Vagina (tissue), 2 donors: ENCODE measurements at places on chromosomes 1 and 21.

- no peak for DNase-seq
- no peaks in the 10 kb centered on the region for H3K36me3 ChIP-seq
- H3K27ac ChIP-seq = no peak overlapping the region
- no peaks in the 10 kb centered on the region for H3K27me3 ChIP-seq
Measured at GRCh38 chr1:211231873-211232272, 27.3 kb upstream of the RCOR3 start.

DNA sequence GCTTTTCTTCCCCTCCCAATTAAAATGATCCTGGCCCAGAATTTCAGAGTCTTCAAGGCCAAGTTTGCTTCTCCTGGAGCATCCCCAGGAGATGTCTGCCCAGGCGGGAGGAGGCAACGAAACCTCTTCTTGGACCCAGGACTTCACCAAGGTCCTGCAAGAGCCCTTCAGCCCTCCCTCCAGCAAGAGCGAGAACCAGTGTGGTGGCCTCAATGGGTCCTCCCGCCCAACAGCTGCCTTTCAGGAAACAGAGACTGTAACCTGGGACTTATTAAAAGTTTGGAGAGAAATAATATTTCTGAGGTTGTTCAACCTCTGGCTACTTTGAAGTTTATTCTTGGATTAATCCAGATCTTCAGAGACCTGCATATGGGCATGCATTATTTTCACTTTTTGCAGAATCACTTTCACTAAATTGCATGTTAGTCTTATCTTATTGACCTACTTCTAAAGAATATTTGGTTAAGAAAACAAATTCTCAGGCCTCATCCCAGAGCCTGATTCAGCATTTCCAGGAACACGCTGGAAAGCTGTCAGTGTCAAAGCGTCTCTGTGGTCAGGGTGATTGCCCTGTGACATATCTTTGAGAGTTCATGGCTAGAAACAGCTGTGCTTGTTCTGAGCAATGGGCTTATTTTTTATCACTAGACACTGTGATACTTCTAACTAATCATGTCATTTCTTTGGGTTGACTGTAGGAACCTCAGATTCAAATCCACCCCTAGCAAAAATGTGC lies 66.0 kb upstream of the CLDN14 start:
- no peaks in the 10 kb centered on the region for H3K27me3 ChIP-seq
- H3K4me1 ChIP-seq = peaks cover 7% of the 10 kb centered on the region
- no peaks in the 10 kb centered on the region for H3K36me3 ChIP-seq
- peak; percentile 54 for DNase-seq
- no peak overlapping the region for H3K4me3 ChIP-seq

DNA sequence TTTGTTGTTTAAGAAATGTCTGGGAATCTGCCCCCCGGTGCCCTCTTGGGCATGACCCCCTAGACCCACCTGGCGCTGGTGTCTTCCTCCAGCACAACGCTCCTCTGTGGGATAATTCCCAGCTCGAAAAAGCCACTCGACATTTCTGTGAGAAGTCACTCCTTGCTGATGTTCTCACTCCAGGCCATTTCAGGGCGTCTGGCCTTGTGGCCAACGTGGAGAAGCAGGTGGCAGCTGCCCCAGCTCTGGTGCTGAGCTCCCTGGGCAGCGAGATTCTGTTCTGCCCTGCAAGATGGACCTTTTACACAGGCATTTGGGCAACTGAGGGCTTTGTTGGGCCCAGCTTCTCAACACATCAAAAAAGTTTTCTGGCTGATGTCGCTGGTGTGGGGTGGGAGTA lies 147.7 kb upstream of the WNT4 start:
- DNase-seq = peak; percentile 52
- no peaks in the 10 kb centered on the region for H3K36me3 ChIP-seq

DNA sequence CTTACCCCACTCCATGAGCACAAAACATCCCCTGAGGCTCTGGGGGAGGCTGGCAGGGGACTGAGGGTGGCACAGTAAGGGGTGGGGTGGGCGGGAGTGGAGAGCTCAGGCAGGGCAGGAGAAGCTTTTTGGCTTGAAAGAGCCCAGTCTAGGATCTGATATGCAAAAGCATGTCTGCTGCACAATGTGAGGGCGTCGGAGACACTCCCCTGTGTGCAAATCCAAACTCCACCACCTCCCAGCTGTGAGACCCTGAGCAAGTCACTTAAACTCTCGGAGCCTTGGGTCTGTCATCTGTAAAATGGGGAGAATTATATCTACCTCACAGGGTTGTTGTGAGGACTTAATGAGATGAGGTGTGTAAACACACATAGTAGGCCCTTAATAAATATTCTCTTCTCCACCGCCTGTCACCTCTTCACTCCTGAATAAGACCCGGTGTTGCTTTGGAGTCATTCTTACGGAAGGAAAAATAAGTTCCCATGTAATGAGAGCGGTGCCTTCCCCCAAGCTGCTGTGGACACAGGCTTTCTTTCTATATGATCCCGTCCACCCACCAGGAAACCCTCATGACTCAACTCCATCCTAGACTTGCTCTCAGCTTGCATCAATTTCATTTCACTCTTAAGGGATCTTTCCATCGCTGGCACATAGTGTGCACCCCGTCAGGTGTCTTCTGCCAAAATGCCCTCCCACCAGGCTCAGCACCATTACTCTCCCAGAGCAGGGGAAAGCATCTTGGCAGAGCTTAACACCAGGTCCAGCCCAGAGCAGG lies 12.5 kb downstream of the KCNN3 start:
- no peak for DNase-seq
- no peak overlapping the region for H3K27ac ChIP-seq
- H3K27me3 ChIP-seq = no peaks in the 10 kb centered on the region
- H3K36me3 ChIP-seq = no peaks in the 10 kb centered on the region
- no peaks in the 10 kb centered on the region for H3K4me1 ChIP-seq

- no peaks in the 10 kb centered on the region for H3K4me1 ChIP-seq
- H3K27ac ChIP-seq = no peak overlapping the region
- H3K4me3 ChIP-seq = no peak overlapping the region
Measured at GRCh38 chr1:217457016-217457415, 173.9 kb downstream of the GPATCH2 start.

- no peak overlapping the region for H3K4me3 ChIP-seq
- no peaks in the 10 kb centered on the region for H3K4me1 ChIP-seq
- H3K36me3 ChIP-seq = no peaks in the 10 kb centered on the region
- DNase-seq = no peak
Measured at GRCh38 chr1:4322881-4323280, 331.5 kb upstream of the AJAP1 start.

DNA sequence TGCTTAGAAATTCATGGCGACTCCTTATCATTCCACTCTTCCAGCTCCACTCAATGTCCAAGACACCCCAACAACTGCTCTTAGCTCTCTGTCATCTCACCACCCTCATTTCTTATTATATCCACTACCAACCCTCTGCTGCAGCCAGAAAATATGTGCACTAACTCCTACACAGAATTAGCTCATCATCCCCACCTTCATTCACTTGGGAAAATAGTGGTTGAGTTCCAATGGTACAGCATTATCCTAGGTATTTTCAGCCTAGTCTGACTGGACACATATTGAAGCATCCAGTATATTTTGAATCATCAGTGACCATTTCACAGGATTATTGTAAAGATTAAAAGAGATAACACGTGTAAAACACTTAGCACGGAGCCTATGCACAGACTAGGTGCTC lies 16.7 kb upstream of the VSIG8 start:
- H3K27me3 ChIP-seq = no peaks in the 10 kb centered on the region
- H3K36me3 ChIP-seq = no peaks in the 10 kb centered on the region
- H3K4me3 ChIP-seq = no peak overlapping the region
- peaks cover 16% of the 10 kb centered on the region for H3K4me1 ChIP-seq

- H3K4me1 ChIP-seq = peaks cover 14% of the 10 kb centered on the region
- H3K36me3 ChIP-seq = no peaks in the 10 kb centered on the region
- DNase-seq = no peak
- H3K27me3 ChIP-seq = no peaks in the 10 kb centered on the region
Measured at GRCh38 chr1:219062161-219062560, 111.5 kb upstream of the LYPLAL1 start.

DNA sequence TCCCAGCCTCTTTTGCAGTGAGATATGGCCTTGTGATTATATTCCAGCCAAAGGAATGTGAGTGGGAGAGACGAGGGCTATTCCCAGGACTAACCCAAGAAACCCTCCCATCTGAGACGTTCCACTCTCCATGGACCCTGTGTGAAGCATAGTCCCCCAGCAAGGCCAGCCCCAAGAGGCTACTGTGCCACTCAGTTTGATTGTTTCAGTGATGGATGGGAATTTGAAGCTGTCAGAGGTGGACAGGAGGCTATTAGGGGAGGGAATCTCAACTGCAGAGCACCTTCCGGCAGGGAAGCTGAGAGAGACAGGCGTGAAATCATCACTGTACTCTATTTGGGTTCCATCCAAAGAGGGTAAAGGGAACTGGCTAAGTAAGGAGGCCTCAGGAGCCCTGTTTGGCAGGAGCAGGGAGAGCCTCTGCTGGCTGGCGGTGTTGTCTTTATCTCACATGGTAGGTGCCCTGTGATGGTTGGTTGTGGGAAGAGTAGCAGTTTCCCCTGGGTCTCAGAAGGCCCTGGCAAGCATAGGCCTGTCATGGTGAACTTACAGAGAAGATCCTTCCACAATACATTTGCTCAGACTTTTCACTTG lies 3.4 kb upstream of the TEX35 start:
- H3K27ac ChIP-seq = no peak overlapping the region
- H3K4me1 ChIP-seq = peaks cover 4% of the 10 kb centered on the region
- no peak overlapping the region for H3K4me3 ChIP-seq
- DNase-seq = no peak
- no peaks in the 10 kb centered on the region for H3K36me3 ChIP-seq

DNA sequence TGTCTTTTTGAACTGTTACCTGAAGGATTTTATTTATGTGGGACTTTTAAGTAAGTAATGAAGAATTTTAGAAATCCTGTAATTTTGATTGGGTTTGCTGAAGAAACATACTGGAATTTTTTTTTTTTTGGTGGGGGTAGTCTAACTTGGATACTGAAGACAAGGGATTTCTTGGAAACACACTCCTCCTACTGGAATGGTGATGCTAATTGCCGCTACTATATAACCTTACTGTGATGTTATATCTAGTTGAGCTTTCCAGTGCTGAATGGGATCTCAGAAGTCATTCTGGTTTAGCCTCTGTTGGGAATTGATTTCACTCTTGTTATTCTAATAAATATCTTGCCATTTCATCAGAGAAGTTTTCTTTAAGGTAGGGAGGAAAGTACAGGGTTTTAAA lies 8.4 kb downstream of the PPP2R5A start:
- H3K4me1 ChIP-seq = peaks cover 72% of the 10 kb centered on the region
- no peaks in the 10 kb centered on the region for H3K36me3 ChIP-seq
- DNase-seq = no peak
- no peak overlapping the region for H3K4me3 ChIP-seq
- H3K27me3 ChIP-seq = no peaks in the 10 kb centered on the region

- H3K4me3 ChIP-seq = no peak overlapping the region
- H3K36me3 ChIP-seq = no peaks in the 10 kb centered on the region
- DNase-seq = no peak
- H3K27me3 ChIP-seq = no peaks in the 10 kb centered on the region
- H3K4me1 ChIP-seq = peaks cover 14% of the 10 kb centered on the region
Measured at GRCh38 chr1:156090840-156091188, 8.5 kb upstream of the MEX3A start.

GRCh38 chr1:204583909-204584632 lies 67.9 kb downstream of the MDM4 start:
- DNase-seq = no peak
- no peaks in the 10 kb centered on the region for H3K36me3 ChIP-seq
- H3K27ac ChIP-seq = no peak overlapping the region
- H3K4me1 ChIP-seq = peaks cover 3% of the 10 kb centered on the region

GRCh38 chr1:193176788-193177187 lies 9.6 kb downstream of the B3GALT2 start:
- no peak for DNase-seq
- no peak overlapping the region for H3K4me3 ChIP-seq
- no peaks in the 10 kb centered on the region for H3K4me1 ChIP-seq

DNA sequence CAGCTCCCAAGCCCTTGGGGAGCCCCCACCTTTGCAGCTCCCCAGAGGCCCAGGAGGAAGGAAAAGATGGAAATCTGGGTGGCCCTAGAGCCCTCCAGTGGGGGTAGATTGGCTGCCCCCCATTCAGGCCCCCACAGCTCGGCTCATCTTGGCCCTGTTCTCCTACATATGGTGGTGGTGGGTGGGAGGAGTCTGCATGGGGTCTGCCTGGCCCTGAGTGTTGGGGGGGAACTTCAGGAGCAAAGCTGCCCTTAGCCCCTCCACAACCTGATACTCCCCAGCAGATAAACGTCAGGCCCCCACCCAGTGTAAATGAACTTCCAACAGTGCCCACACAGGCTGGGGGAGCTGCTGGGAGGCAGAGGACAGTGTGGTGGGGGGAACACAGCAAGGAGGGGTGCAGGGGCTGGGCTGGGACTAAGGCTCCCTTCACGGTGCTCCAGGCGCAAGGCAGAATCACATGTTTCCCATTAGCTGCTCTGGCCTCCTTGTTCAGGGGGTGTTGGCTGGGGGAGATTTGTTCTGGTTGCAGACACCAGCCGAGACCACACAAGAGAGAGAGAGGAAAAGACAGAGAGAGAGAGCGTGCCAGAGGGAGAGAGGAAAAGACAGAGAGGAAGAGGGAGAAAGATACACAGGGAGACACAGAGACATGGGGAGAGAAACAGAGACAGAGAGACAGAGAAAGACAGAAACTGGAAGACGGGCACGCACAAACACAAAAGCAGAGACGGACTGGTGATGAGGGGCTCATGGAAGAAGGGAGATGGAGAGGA lies 42.6 kb downstream of the AHDC1 start:
- peak overlapping the region; percentile 37 for H3K4me3 ChIP-seq
- H3K27me3 ChIP-seq = no peaks in the 10 kb centered on the region
- H3K4me1 ChIP-seq = peaks cover 99% of the 10 kb centered on the region
- H3K36me3 ChIP-seq = no peaks in the 10 kb centered on the region

DNA sequence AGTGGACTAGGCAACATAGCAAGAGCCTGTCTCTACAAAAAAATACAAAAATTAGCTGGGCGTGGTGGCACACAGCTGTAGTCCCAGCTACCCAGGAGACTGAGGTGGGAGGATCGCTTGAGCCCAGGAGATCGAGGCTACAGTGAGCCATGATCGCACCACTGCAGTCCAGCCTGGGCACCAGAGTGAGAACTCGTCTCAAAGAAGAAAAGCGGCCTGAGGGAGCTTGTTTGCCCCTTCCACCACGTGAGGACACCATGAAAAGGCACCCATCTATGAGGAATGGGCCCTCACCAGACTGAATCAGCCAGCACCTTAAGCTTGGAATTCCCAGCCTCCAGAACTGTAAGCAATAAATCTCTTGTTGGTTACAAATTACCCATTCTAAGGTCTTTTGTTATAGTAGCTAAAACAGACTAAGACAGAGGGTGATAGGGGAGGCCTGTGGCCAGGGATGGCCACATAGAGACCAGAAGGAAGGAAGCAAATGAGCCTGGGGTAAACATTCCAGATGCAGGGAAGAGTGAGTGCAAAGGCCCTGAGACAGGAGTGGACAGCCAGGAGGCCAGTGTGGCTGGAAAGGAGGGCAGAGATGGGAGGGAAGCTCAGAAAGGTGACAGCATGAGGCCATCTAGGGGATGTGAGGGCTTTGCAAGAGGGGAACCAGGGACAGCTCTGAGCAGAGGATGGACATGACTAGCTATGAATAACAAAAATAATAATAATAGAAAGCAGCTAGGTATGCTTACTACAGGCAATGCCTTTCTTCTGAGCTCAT lies 120.1 kb downstream of the MATN1 start:
- H3K4me3 ChIP-seq = no peak overlapping the region
- no peaks in the 10 kb centered on the region for H3K36me3 ChIP-seq
- peak; percentile 87 for DNase-seq
- H3K27ac ChIP-seq = no peak overlapping the region
- no peaks in the 10 kb centered on the region for H3K27me3 ChIP-seq
